ENCODE measurements at places on chromosomes 4 and X.

GRCh38 chr4:180512801-180513475 lies 1730.3 kb upstream of the TENM3 start:
- no peak for DNase-seq

DNA sequence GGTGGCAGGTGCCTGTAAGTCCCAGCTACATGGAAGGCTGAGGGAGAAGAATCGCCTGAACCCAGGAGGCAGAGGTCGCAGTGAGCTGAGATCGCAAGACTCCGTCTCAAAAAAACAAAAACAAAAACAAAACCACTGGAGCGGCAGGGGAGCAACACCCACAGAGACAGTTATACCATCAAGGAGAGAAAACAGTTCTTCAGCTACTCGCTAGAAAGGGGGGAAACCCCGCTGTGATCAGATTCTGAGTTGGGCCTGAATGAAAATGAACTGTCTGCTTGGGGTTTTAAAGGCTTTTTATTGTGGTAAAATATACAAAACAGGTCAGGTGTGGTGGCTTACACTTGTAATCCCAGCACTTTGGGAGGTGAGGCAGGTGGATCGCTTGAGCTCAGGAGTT lies 16.8 kb upstream of the IRAK1 start:
- DNase-seq, result no peak

- DNase-seq, result no peak
Observed at GRCh38 chr4:110666030-110666429, 43.2 kb upstream of the PITX2 start.

GRCh38 chr4:170938588-170938987 lies 848.8 kb upstream of the AADAT start:
- no peak for DNase-seq

GRCh38 chrX:88903989-88904718 lies 157.1 kb downstream of the CPXCR1 start:
- DNase-seq, result no peak

- DNase-seq, result no peak
Observed at GRCh38 chr4:57091657-57092162, 18.5 kb downstream of the IGFBP7 start.

GRCh38 chrX:19628011-19628575 lies 112.8 kb upstream of the MAP3K15 start:
- no peak for DNase-seq

DNA sequence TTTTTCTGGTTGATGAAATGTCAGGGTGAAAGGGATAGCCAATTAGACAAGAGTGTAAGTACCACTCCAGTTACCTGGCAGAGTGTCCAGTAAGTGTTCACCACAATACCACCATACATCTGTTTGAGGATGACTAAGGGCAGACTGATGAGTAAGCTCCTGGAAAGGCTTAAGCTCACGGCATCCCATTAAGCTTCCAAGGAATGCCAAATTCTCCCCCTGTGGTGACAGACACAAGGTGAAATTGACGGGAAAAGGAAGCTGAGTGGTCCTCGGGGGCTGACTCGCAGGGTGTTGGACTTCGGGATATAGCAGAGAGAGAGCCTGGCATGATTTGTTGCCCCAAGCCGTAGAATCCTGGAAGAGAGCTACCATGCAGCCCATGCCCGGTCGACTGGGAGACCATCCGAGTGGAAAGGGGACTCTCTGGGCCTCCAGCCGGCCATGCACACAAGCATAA lies 7.6 kb upstream of the BST1 start:
- DNase-seq, result no peak

DNA sequence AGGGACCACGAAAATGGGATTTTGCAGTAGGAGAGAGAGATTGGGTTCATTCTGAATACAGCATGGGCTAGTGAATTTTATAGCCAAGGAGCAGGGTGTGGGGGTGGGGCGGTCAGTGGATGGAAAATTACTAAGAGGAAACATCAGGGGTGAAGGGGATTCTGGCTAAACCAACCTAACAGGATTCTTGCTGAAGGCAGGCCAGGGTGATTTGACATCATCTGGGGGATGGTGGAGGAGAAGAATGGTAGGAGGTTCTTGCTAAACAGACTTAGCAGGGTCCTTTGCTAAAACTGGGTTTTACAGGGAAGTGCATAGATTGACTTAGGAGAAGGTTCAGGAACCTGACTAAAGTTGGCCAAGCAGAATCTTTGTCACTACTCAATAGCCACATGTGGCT lies 91.9 kb downstream of the DNAAF6 start:
- no peak for DNase-seq

DNA sequence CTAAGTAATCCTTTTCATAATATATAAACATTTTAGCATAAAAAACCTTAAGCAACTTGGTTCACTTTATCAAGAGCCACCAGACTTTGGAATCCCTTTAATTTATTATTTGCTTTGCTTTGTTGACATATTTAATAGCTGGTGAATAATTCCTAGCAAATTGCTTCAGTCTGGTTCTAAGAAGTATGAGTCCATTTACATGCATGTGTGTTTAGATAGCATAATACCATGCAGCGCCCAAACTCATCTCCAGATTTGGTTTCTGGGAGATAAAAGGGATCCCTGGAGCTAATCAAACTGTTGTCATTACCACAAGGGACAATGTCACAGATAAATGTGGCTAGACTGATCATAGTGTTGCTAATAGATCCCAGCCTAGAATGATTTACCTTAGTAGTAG lies 111.8 kb downstream of the TMEM144 start:
- no peak for DNase-seq

- no peak for DNase-seq
Observed at GRCh38 chr4:136750897-136751296, 781.4 kb downstream of the PCDH18 start.

- DNase-seq, result no peak
Observed at GRCh38 chrX:13605611-13606010, 36.2 kb downstream of the EGFL6 start.

DNA sequence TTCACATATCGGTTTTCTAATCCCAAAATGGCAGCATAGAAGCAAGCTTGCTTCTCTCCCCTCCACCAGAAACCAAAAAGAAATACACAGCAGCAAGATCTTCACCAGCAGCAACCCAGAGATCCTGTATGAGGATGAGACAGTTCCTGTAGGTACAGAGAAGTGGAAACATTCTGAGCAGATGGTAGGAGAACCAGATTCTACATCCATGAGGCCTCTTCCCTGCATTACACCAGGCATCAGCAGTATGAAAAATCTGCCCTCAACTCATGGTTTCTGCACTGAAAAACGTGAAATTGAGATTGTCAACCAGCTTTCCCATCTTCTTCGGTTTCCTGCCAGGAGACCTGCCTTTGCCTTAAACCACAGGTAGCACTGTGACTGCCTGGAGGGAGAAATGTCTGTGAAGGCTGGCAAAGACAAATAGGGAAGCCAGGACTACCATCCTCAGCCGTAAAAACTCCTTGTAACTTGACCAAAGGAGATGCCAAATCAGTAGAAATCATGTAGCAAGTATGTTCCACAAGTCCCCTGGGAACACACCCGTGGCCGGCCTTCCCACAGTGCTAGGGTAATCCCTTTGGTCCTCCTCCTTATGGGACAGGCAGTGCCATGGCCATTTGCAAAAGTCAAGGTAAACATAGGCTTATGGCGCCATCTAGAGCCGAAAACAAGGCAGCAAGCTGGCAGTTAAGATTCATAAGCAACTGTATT lies 24.0 kb upstream of the MTHFD2L start:
- peak; percentile 88 for DNase-seq

- no peak for DNase-seq
Observed at GRCh38 chr4:82747686-82748575, 50.7 kb downstream of the SCD5 start.

DNA sequence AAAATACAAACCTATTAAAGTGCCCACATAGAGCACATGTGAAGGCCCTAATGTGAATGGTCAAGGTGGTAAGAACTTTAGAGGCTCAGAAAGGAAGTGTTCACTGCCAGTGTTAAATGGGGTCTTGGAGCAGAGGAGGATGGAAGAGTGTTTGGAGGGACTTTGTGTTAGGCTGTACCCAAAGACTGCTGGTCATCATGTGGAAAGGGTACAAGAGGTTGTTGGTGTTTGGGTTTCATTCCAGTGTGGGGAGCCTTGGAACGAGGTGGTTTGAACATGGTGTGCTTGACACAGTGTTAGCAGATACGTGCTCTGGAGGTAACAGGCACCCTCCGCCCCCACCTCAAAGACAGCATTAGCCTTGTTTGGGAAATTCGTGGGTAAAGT lies 73.1 kb downstream of the RAPGEF2 start:
- DNase-seq, result no peak

DNA sequence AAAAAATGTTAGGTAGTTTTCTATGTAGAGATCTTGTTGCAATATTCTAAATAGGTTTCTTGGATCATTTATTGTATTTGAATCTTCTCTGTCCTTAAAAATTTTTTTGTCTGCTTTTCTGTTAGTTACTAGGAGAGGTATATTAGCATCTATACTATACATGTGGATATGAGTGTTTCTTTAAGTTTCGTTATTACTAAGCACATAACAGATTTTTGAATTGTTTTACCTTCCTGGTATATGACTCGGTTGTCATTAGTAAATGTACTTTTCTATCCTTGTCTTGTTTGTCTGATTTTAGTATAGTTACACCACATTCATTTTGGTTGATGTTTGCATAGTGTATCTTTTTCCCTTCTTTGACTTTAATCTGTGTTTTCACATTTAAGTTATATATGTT lies 20.2 kb downstream of the PYURF start:
- DNase-seq, result no peak

- no peak for DNase-seq
Observed at GRCh38 chr4:8639021-8639420, 46.5 kb downstream of the CPZ start.

DNA sequence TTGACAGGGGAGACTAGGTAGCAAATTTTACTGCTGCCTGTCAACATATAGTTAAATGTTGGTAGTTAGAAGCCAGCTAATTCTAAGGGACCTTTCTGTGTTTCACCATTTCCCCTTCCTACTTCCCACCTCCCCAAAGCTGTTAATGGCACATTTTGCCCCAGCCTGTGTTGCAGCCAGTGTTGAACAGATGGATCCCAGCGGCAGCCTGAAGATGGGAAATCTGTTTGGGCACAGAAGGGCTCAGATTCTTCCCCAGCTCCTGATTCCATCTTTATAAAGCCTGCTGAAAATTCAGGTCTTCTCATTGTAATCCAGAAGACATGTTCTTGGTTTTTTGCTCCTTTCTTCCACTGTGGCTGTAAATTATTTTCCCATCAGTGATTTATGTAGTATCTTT lies 89.0 kb downstream of the SPRY1 start:
- no peak for DNase-seq

GRCh38 chrX:31909850-31910572 lies 838.2 kb upstream of the FTHL17 start:
- no peak for DNase-seq

GRCh38 chr4:100823993-100824323 lies 306.1 kb upstream of the EMCN start:
- DNase-seq, result no peak

GRCh38 chrX:39595977-39596376 lies 501.8 kb downstream of the BCOR start:
- DNase-seq, result no peak

DNA sequence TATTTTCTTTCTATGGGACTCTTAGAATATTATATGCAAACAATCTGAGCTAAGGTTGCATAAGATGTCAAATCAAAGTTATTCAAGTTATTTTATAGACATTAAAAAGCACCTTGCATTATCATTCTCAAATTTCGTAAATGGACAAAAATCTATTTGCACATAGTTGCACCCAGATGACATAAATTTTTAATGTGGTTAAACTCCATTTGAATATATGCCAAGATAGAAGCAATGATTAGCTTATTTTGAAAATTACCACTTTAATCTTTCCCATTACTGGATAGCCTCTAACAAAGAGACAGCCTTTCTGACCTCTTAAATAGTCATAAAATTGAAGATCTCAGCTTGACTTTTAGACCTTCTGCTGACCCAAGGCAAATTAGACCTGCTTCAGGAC lies 386.8 kb downstream of the RAPGEF2 start:
- DNase-seq, result no peak

DNA sequence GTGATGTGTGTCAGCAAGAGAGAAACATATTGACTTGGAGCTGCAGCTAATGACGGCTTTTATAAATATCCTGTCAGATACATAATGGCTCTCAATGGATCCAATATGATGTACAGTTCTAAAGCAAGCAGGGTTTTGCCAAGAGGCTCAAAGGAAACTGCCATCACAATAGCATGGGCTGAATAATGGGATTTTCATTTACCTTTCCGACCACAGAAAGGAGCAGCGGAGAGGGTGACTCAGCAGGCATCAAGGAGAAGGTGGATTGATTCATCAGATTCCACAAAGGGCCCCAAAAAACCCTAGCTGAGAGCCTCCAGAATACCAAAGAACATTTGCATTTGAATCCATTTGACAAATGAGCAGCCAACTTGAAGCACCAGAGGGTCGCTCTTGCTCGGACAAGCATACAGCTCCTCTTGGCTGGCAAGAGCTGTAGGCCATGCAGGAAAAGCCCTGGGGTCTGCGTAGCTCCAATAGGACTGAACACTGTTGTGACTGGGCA lies 355.7 kb upstream of the NOCT start:
- DNase-seq, result no peak

GRCh38 chrX:56804867-56805266 lies 75.8 kb downstream of the NBDY start:
- no peak for DNase-seq

- DNase-seq, result peak; percentile 69
Observed at GRCh38 chr4:26050212-26050643, 136.2 kb downstream of the SMIM20 start.

GRCh38 chr4:169228076-169228475 lies 42.7 kb downstream of the SH3RF1 start:
- no peak for DNase-seq

DNA sequence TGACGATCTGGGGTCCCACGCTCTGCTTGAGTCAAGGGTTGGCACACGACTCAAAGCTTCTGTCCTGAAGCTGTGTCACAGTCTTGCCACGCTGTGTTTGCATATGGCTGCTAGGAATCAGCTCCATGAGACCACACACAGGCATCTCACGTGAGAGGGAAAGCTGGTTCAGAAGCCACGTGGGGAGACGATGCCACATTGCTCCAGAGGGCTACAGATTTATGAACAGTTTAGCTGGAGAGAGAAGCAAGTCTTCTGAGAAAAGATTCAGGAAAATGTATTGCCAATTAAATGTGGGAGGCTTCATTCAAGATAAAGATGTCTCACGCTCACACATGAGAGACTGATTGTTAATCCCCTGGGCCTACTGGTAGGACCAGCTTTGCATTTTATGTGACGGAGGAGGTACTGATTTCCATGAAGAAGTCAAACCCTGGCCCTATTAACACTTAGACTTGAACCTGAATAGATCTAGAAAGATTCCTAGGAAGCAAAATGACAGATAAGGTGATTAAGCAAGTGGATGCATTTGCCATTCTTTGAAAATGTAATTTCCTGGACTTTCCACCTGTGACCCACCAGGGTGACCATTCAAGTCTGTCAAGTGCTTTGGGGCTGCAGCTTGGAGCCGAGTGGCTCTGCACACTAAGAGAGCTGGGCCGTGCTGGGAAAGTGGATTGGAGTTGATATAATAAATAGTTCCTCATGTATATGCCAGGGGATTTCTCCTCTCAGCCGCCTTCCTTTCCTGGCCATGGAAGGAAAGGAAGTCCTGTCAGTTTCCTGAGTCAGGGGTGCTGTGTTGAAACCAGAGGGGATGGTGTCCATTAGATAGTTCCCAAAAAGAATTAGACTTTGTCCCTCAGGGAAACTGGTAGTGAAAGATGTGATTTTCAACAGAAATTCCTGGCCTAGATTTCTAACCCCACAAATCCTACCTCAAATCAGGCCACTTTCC lies 29.0 kb downstream of the ENPP6 start:
- DNase-seq, result peak; percentile 57

All from suppressor macrophage treated with lipopolysaccharide for 1 hour (primary cell).